ENCODE measurements at places on chromosomes 11 and 22.

DNA sequence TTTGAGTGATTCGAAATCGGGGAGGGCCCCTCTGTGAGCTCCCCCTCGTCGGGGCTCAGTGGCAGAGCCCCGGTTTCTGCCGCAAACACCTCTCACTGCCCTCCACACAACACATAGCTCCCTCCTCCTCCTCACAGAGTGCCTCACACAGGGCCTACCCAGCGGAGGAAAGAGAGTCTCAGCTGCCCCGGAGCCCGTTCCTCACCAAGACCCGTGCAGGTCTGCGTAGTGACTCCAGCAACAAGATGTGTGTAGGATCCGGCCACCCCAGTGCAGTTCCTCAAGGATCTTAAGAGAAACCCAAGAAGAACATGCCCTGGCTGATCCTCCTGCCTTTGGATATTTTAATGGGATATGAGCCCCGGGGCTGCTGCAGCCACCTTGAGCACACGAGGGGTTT is 238.4 kb downstream of the BRD1 start:
- DNase-seq = no peak

- DNase-seq = no peak
These were observed 168.8 kb downstream of the RCN1 start for GRCh38 chr11:32259641-32260081.

DNA sequence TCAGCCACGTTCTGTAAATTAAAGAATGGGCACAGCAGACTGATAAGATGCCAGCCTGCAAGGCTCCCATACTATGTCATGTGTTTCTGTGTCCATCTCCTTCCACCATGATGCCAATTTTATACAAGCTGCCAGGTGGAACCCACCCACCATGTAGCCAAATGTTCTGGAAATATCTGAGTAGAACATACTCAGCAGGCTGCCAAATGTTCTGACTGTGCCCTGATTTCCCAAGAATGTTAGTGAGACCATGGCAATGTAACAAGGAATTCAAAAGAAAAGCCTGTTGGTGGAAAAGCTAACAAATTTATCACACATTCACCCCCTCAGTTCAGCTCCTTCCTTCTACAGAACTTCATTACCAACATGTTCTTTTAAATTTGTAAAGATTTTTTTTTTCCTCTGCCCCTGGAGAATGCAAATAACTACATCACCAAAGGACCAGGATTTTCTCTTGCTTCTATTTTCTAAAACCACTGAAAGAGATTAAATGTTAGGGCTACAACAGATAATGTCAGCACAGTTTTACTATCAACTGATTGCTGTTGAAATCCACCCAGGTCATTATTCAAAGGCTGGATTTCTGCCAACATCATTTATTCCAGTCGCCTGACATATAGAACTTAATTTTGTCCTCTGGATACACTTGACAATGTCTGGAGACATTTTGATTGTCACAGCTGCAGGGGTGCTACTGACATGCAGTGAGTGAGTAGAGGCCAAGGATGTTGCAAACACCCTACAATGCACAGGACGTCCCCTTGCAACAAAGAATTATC is 3.1 kb downstream of the DMC1 start:
- no peak for DNase-seq

- DNase-seq = no peak
These were observed 816.9 kb upstream of the CCDC90B start for GRCh38 chr11:84103096-84103495.

GRCh38 chr11:75022296-75022695 is 33.6 kb downstream of the NEU3 start:
- no peak for DNase-seq

- DNase-seq = peak; percentile 78
These were observed 39.5 kb downstream of the MUC5B start for GRCh38 chr11:1262172-1263006.

DNA sequence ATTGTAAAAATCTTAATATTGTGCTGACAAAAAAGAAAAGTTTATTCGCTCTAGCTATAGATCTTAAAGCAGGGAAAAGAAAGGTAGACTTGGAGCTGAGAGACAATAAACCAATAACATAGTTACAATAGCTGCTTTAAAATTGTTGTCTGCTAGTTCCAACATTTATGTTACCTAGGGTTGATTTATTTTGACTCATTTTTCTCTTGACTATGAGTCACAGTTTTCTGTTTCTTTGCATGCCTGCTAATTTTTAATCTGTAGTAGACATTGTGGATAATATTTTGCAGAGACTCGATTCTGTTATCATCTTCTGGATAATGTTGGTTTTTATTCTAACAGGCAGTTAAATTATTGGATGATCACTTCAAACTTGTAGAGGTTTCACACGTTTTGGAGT is 83.1 kb upstream of the TRPC6 start:
- no peak for DNase-seq

GRCh38 chr11:59556115-59556916 is 45.0 kb downstream of the OR4D9 start:
- peak; percentile 63 for DNase-seq

- no peak for DNase-seq
These were observed 1.1 kb upstream of the SAMM50 start for GRCh38 chr22:43953988-43954785.

GRCh38 chr11:10317776-10318526 is 13.1 kb downstream of the ADM start:
- DNase-seq = no peak

GRCh38 chr11:93741882-93742226 is 382 bp downstream of the C11orf54 start:
- DNase-seq = no peak

GRCh38 chr11:94741022-94741679 is 27.0 kb upstream of the AMOTL1 start:
- DNase-seq = no peak

DNA sequence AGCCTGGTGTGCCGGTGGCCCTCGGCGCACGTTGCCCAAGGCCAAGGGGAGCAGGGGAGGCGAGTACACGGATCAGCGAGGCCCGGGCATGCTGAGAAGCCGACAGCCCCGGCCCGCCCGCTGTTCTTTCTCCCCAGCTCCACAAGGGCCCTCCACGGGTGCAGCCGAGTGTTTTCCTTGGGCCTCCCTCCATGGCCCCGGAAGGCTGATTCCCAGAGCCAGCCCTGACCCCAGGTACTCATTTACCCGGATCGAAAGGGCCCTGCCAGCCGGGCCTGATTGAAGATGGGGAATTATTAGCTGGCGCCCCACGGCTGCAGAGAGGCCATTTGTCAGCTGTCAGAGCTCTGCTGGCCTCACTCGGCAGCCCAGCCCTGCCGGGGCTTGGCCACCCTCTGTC is 53.1 kb downstream of the WNT7B start:
- DNase-seq = no peak

GRCh38 chr11:71431271-71431670 is 16.9 kb downstream of the DHCR7 start:
- no peak for DNase-seq

GRCh38 chr22:49549256-49550140 is 278.2 kb downstream of the BRD1 start:
- DNase-seq = no peak

Measured in stimulated activated CD8-positive, alpha-beta memory T cell treated with anti-CD3 and anti-CD28 coated beads, Interleukin-15, amount 100 ng/mL, for 48 hours (primary cell).